ENCODE measurements at places on chromosomes 7 and 10. TPM values are rescaled to one million over a fixed set of nuclear protein-coding genes. Genes with fewer than 3 reads are reported as not detected.

Gene NAT16
- total RNA-seq, result 0.13 TPM

Gene OR13A1
- not detected for total RNA-seq

Gene TMEM178B
- 2.3 TPM for total RNA-seq

Gene ADAM12
- total RNA-seq, result not detected

Gene SLC18A3
- total RNA-seq, result not detected

Gene IDI2
- total RNA-seq, result not detected

Gene CALML5
- 0.71 TPM for total RNA-seq

Gene AUTS2
- total RNA-seq, result 4.2 TPM

Gene CPA2
- total RNA-seq, result not detected

Gene UPK3B
- total RNA-seq, result 96.8 TPM

Gene OR2A42
- total RNA-seq, result not detected

Gene MNX1
- 21.9 TPM for total RNA-seq

Gene TMEM140
- 1.8 TPM for total RNA-seq

Gene SPDYE16
- 0.15 TPM for total RNA-seq

Gene PDK4
- total RNA-seq, result 4.9 TPM

Gene MICALL2
- 155 TPM for total RNA-seq

Gene PPP1R17
- total RNA-seq, result not detected

Gene MAGI2
- 0.23 TPM for total RNA-seq

Gene MUC12
- total RNA-seq, result 19.2 TPM

Gene AGR3
- 17.9 TPM for total RNA-seq

Gene EIF4H
- total RNA-seq, result 297 TPM

Gene GFRA1
- total RNA-seq, result not detected

Gene TAX1BP1
- total RNA-seq, result 33.0 TPM

Gene ENTPD1
- total RNA-seq, result not detected

Gene MPP7
- 2.2 TPM for total RNA-seq

Gene NAMPT
- 28.7 TPM for total RNA-seq

Gene KLF14
- not detected for total RNA-seq

Gene GPRIN2
- total RNA-seq, result 0.89 TPM

Gene LIMK1
- 27.4 TPM for total RNA-seq

Gene SFTPA2
- 1.7 TPM for total RNA-seq

Gene STMP1
- 2.9 TPM for total RNA-seq

Gene SLK
- 15.1 TPM for total RNA-seq

Gene ZNF12
- 17.2 TPM for total RNA-seq

Gene DMBT1
- total RNA-seq, result 0.39 TPM

Gene TMEM229A
- not detected for total RNA-seq

Gene MOGAT3
- 8.2 TPM for total RNA-seq
